ENCODE measurements at places on chromosomes 12 and 14.

GRCh38 chr14:37369425-37369824 is 171.7 kb downstream of the MIPOL1 start:
- no peak for DNase-seq

DNA sequence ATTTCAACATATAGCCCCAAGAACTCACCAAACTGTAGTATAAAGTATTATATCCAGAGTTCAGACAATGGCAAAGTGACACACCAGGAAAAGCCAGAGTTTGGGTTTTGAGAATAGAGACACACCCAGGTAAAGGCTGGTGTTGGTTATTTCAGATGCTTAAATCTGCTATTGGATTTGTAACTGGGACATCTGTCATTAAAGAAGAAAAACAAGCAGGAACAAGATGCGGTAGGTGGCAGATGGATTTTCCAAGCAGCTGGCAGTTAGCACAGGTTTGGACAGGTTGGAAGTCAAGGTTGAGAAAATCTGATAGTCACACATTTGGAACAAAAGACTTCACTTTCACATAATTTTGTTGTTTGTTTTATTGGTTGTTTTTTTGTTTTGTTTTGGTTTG is 14.4 kb upstream of the CDK17 start:
- no peak for DNase-seq

DNA sequence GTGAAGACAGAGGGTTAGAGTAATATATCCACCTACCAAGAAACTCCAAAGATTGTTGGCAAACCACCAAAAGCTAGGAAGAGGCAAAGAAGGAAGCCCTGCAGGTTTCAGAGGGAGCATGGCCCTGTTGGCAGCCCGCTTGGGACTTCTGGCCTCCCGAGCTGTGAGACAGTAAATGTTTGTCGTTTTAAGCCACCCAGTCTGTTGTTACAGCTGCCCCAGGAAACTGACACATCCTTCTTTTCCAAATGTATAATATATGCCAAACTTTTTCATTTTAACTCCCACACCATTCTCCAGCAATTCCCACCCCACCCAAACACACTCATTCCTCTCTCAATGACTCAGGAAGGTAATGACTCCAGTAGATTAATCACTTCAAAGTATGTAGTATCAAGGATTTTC is 74.0 kb downstream of the RPS29 start:
- no peak for DNase-seq

GRCh38 chr12:121942145-121942718 is 23.8 kb downstream of the CFAP251 start:
- DNase-seq: no peak

DNA sequence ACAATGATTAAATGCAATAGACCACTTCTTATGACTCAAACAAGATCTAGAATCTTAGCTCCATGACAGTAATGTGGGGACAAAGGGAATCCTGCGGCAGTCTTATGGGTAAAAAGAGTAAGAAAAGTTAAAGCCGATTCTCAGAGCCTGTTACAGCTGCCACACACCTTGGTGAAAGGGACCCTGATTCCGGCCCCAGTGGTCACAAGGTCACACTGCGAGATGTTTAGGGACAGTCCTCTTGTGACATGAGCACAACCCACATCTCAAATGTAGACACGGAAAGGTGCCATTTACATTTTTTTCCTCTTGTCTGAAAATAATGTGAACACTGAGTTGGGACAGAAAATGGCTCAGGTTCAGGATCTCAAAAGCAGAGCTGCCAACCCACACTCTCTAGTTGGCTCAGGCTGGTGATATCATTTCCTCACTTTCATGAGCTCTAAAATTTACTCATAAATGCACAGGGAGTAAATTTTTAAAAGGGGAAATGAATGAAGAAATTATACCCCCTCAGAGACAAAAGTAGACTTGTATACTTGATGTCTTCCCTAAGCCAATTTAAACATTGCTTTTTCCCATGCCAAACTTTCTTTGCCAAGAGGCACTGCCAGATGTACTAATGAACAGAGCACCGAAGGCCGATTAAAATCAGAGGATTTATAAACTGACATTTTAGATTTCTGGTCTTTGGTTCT is 113.1 kb upstream of the OVCH1 start:
- DNase-seq: no peak

DNA sequence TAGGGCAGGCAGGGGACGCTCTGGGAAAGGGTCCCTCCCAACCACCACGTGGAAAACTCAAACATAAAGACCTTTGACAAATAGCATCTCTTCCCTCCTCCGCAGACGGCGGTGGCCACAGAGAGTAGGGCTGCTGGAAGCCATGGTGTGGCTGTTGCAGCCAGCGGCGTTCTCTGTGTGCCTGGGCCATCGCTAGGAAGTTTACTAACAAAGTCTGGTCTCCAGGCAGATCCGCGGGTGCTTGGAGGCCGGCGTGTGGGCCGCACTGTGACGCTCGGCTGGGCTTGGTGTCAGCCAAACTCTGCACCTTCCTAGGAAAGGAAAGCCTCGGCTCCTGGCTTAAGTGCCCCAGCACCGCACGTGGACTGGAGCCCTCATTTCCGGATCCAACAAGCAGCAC is 65.6 kb downstream of the CCDC88C start:
- no peak for DNase-seq

- DNase-seq: no peak
Observed at GRCh38 chr12:111425655-111426054, 19.9 kb downstream of the SH2B3 start.

DNA sequence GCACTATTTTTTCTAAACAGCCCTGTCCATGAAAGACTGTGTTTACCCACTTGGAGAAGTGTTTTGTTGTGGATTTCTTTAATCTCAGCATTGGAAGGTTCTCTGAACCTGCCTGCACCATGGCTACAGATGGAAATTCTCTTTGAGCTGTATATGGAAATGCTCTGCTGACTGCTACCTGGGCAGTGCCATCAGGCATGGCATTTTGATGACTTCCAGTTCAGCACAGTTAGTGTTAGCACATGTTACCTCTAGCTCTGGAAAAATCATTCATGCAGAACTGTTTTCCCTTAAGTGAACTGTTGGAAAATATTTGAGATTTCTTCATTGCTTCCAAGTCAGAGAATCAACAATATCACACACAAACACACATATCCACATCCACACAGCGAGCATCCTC is 52.6 kb upstream of the RIC8B start:
- DNase-seq: no peak

- no peak for DNase-seq
Observed at GRCh38 chr12:108320507-108321293, 18.4 kb downstream of the CMKLR1 start.

GRCh38 chr12:8697120-8697475 is 693 bp upstream of the RIMKLB start:
- DNase-seq: no peak

GRCh38 chr12:95204141-95204866 is 13.0 kb downstream of the FGD6 start:
- DNase-seq: no peak

- no peak for DNase-seq
Observed at GRCh38 chr14:106347291-106347778, 821.0 kb downstream of the TMEM121 start.

- no peak for DNase-seq
Observed at GRCh38 chr12:115235880-115236279, 551.9 kb upstream of the TBX3 start.

- no peak for DNase-seq
Observed at GRCh38 chr12:27576667-27577347, 52.8 kb downstream of the PPFIBP1 start.

GRCh38 chr12:131832321-131833231 is 4.4 kb downstream of the MMP17 start:
- no peak for DNase-seq

- no peak for DNase-seq
Observed at GRCh38 chr12:104925501-104925900, 32.6 kb downstream of the SLC41A2 start.

- no peak for DNase-seq
Observed at GRCh38 chr14:90345239-90345557, 13.5 kb upstream of the NRDE2 start.

GRCh38 chr12:125140279-125141209 is 75.3 kb downstream of the AACS start:
- DNase-seq: no peak

DNA sequence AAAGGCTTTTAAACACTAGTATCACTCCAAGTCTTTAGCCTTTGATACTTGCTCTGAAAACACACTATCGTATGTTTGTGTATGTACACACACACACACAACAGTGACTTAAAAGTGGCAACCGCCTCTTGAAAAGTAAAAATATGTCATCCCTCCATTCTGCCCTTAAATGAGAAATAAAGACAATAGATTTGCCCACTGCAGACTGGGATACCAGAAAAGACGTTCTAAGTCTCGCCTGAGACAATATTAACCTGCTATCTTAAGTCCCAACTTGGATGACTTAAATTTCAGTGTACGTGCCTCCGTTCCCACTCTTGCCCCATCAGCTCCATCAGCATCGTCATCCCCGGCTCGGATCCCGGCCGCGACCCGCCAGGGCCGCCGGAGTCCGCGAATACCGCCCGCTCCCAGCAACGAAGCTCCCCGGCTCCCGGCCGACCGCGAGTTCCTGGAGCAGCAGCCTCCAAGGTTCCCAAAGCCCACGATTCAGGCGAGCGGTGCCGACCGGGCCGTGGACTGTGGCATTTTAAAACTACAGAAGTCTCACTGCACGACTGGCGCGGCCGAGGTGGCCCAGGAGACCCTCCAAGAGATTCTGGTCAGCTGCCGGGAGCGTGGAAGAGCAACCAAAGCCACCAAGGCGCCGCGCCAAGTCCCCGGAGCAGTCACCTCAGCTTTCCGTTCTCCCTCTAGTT is 2.8 kb upstream of the ARID2 start:
- DNase-seq: no peak

DNA sequence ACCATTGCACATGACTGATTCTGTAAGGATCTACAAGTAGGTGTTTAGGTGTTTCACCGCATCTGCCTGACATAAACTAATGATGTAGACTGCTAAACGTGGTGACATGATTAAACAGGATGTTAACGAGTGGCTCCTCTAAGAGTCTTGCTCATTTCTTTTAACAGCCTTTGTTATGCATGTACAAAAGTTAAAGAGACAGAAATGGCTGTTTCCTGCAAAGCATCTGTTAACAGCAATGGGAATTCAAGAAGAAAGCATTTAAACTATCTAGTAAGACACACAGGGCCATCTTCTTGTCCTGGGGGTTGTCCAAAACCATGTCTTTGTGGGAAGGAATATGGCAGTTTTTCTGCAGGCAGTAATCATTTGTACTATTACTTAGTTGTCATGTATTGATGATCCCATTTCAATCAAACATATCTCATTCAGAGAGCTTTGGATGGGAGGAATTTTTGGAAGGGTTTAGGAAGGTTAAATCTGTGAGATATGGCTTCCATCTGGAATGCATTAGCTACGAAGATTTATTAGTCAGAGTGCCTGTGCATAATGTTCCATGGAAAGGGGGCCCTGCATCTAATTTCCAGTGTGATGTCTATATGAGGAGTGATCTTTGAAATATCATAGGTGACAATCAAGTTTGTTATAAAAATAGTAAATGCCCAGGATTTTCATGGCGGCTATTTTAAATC is 495.1 kb downstream of the EGLN3 start:
- no peak for DNase-seq

DNA sequence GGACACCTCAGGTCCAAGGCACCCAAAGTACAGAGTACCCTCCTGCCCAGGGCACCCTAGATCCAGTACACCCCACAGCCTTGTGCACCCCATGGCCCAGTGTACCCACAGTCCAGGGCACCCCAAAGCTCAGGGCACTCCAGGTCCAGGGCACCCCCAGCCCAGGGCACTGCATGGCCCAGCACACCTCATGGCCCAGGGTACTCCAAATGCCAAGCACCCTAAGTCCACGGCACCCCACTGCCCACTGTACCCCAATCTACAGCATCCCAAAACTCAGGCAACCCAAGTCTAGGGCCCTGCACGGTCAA is 6.0 kb downstream of the JAG2 start:
- no peak for DNase-seq

GRCh38 chr12:95102916-95103671 is 29.7 kb upstream of the NR2C1 start:
- peak; percentile 2 for DNase-seq

- DNase-seq: no peak
Observed at GRCh38 chr14:100155049-100155621, 4.3 kb downstream of the DEGS2 start.

DNA sequence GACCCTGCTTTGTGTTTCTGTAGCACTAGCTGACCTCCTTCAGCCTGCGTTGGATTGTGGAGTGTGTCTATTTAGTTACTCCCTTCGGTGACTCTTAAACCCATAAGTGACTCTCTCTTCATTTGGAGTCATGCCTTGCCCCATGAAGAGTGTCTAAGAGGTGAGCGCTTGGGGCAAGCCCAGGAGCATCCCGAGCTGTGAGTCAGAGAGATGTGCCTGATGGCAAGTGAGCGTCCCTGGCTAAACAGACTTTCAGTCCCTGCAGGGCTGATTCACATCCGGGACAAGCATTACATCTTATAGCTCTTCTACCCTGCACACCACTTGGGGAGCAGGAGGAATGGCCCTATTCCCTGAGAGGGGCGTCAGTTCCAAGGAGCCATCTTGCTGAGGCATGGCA is 24.3 kb upstream of the ATF1 start:
- DNase-seq: no peak

DNA sequence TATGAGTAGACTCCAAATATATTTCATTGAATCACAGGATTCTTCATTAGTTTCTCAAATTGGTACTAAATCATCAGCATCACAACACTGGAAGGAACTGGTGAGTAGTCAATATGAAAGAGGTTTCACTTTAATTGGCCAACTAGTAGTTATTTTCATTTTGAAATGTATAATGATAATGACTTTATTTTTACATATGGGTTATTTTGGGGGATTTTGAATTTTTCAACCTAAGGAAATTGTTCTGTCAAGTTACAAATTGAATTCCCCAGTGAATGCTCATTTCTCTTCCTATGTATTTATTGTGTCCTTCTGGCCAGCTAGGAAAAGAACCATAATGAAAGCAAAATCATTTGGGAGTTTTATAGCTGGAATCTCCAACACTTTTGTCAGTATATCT is 174.2 kb upstream of the ATP2B1 start:
- no peak for DNase-seq

DNA sequence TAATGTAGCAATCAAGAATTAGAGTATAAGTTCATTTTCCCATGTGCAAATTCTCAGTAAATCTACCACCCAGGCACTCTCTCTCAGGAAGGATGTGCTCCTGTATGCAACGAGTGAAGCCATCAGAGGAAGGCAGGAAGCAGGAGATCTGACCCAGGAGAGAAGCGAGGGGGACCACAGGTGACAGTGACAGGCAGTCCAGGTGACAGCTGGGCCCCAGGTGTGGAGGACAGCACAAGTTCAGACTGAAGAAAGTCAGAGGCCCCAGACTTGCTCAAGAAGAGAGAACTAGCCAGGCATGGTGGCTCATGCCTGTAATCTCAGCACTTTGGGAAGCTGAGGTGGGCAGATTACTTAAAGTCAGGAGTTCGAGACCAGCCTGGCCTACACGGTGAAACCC is 13.8 kb downstream of the CLMN start:
- DNase-seq: no peak

DNA sequence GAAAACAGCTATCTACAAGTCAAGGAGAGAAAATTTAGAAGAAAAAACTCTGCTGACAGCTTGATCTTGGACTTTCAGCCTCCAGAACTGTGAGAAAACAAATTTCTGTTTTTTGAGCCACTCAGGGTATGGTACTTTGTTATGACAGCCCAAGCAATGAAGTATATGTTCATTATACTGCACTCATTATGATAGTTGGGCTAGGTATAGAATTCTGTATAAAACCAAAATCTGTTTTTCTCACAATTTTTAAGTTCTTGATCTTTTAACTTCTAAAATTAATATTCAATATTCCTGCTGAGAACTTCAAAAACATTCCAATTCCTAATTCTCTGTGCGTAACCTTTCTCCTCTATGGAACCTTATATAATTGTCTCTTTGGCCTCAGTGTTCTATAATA is 200.8 kb downstream of the SLC5A8 start:
- DNase-seq: no peak

GRCh38 chr14:34665785-34666435 is 36.0 kb upstream of the SNX6 start:
- DNase-seq: no peak
